ENCODE measurements at places on chromosomes 1 and 21.

DNA sequence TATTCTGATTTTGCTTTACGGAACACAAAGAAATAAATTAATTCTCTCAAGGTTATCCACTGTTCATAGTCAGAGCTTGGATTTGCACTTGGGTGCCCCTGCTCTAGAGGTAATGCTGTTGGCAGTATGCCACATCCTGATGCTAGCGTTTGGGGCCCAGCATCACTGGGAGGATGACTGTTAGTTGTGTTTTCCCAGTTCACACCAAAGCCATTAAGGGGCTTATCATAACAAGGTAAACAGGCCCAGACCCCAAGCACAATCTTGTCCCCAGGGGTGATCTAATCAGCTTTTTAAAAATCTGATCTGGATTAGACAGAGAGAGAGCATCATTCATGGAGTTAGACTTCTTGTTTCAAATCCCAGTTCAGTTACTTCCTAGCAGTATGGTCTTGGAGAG, 60.2 kb upstream of the PBX1 start:
- DNase-seq = no peak

GRCh38 chr1:63004868-63005267, 220.9 kb downstream of the ATG4C start:
- DNase-seq = no peak

- DNase-seq = no peak
These were observed 14.0 kb upstream of the SLC9C2 start for GRCh38 chr1:173616859-173617258.

- no peak for DNase-seq
These were observed 47.4 kb upstream of the C21orf91 start for GRCh38 chr21:17866590-17866989.

DNA sequence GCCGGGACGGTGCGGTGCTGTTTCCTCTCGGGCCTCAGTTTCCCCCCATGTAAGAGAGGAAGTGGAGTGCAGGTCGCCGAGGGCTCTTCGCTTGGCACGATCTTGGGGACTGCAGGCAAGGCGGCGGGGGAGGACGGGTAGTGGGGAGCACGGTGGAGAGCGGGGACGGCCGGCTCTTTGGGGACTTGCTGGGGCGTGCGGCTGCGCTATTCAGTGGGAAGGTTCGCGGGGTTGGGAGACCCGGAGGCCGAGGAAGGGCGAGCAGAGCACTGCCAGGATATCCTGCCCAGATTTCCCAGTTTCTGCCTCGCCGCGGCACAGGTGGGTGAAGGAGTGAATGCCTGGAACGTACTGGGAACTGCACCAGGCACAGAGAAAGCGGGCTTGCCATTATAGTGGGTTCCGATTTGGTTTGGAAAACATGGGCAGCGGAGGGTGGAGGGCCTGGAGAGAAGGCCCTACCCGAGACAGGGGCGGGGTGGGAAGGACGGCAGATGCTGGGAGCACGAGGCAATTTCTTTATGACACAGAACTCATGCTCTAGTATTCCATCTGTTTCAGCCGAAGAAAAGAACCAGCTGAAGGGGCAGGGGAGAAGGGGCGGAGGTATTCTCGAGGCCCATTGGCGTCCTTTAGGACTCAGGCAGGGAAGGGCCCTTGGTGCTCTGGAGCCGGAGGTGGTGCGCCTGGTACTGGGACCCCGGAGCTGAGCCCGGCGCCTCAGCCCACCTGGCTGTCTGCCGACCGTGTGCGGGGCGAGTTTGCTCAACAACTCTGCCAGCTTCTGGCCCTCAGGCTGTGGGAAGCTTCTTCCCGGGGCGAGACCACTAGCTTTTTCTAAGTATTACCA, 960 bp downstream of the PCSK9 start:
- DNase-seq = no peak

- DNase-seq = peak; percentile 74
These were observed 39.9 kb downstream of the PEX14 start for GRCh38 chr1:10514490-10515235.

GRCh38 chr21:41924368-41924754, 29.5 kb downstream of the C2CD2 start:
- no peak for DNase-seq

Measured in SK-N-MC (cell line).